ENCODE measurements at places on chromosomes 1 and 21. TPM values are rescaled to one million over a fixed set of nuclear protein-coding genes. Genes with fewer than 3 reads are reported as not detected.

DNA sequence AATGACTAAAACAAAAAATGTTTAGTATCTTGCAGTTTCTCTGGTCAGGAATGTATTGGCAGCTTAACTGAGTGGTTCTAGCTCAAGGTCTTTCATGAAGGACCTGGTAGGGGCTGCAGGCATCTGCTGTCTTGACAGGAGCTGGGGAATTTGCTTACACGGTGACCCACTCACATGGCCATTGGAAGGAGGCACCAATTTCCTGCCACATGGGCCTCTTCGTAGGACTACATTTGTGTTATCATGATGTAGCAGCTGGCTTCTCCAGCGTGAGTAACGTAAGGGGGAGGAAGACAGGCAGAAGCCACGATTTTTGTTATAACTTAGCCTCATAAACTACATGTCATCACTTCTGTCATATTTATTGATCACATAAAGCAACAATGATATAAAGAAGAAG is 376.3 kb downstream of the AMY1C start:
- H3K4me3 ChIP-seq = no peak overlapping the region
- H3K36me3 ChIP-seq = no peaks in the 10 kb centered on the region
- no peaks in the 10 kb centered on the region for H3K4me1 ChIP-seq
- H3K27me3 ChIP-seq = no peaks in the 10 kb centered on the region
- no peak overlapping the region for H3K27ac ChIP-seq

RAB25 gene
- total RNA-seq = 0.49 TPM

GRCh38 chr1:26044971-26045721 is 772 bp downstream of the SLC30A2 start:
- no peaks in the 10 kb centered on the region for H3K36me3 ChIP-seq
- no peak overlapping the region for H3K4me3 ChIP-seq
- peaks cover 2% of the 10 kb centered on the region for H3K4me1 ChIP-seq
- peaks cover 52% of the 10 kb centered on the region for H3K27me3 ChIP-seq
- DNase-seq = no peak

IQGAP3 gene
- 14.9 TPM for total RNA-seq

- H3K27me3 ChIP-seq = no peaks in the 10 kb centered on the region
- no peak overlapping the region for H3K27ac ChIP-seq
- peaks cover 16% of the 10 kb centered on the region for H3K4me1 ChIP-seq
- DNase-seq = no peak
- H3K4me3 ChIP-seq = no peak overlapping the region
These were observed 12.6 kb downstream of the LRRC8D start for GRCh38 chr1:89833183-89834082.

DNA sequence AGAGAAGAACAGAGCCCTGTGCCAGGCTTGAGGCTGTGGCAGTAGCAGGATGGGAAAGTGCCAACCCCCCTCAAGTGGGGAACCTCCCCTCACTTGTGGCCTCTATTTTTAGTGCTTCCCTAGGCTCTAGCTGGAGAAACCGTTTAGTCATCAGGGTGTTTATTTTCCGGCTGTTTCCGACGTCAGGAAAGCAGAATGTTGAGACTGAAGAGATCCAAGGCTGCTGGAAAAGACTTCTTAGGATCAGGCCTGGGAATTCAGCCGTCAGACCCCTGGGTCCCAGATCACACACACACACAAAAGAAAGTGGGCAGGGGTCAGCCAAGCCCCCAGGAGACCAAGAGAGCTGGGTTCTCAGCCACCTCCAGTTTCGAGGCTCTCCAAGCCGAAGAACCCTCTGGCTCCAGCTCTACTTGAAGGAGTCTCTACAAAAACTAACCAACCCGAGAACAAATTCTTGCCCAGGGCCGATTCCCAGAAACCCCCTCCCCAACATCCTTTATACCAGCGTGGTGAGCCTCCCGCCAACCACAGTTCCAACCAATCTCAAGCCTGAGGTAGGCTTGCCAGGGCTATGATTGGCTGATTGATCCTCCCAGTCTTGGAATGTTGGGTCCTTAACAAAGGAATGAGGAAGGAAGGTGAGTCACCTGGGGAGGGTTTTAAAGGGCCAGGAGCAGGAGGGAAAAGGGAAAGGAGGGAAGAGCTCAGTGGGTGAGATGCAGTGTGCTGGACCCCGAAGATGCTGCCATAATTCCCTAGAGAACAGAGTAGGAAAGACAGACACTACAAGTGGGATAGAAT is 2.5 kb upstream of the MEF2D start:
- peaks cover 68% of the 10 kb centered on the region for H3K4me1 ChIP-seq
- DNase-seq = no peak
- H3K4me3 ChIP-seq = no peak overlapping the region
- H3K27me3 ChIP-seq = no peaks in the 10 kb centered on the region

CCDC27 gene
- total RNA-seq = not detected

GRCh38 chr1:229091721-229092136 is 179.2 kb upstream of the RAB4A start:
- DNase-seq = no peak
- H3K4me3 ChIP-seq = no peak overlapping the region
- no peaks in the 10 kb centered on the region for H3K36me3 ChIP-seq
- peaks cover under 1% of the 10 kb centered on the region for H3K27me3 ChIP-seq
- no peak overlapping the region for H3K27ac ChIP-seq
- H3K4me1 ChIP-seq = peaks cover 7% of the 10 kb centered on the region

DNA sequence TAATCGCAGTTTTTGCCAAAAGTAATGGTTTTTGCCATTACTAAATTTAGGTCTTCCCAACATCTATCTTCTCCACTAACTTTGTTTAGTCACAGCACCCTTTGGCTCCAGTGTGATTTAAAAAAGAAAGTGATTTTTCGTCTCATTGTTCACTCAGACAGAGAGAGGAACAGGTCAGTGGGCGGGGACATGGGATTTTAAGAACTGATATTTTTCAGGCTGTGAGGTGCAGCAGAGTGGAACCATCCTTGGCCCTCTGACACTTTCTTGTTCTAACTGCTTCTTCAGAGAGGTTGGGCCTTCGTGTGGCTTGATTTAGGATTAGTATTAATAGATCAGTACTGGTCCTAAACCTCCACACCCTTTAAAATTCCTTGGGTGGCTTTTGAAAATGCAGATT is 38.8 kb downstream of the CASQ2 start:
- no peak overlapping the region for H3K27ac ChIP-seq
- no peak for DNase-seq
- H3K4me1 ChIP-seq = no peaks in the 10 kb centered on the region
- no peak overlapping the region for H3K4me3 ChIP-seq
- peaks cover 3% of the 10 kb centered on the region for H3K27me3 ChIP-seq

FCN3 gene
- not detected for total RNA-seq

RHOU gene
- total RNA-seq = 1.2 TPM

DNA sequence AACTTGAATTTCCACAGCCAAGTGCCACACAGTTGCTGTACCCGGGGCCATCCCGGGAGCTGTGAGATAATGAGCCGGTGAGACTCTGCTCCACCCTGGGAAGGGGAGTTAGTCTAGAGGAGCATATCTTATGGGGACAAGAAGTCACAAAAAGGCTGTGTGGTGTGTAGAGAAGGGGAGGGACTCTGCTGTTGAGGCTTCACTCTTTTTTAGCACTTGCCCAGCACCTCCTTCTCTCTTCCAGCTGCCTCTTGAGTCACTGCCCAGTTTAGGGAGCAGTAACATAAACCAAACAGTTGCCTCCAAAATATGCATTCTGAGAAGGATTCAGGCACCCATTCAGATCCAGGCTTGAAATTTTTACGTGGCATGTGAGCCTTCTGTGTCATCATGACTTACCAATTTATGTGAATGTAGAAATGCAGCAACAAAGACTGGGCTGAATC is 744 bp upstream of the WDR26 start:
- H3K4me1 ChIP-seq = peaks cover 49% of the 10 kb centered on the region
- no peaks in the 10 kb centered on the region for H3K27me3 ChIP-seq
- peak overlapping the region; percentile 96 for H3K4me3 ChIP-seq
- peaks cover 30% of the 10 kb centered on the region for H3K36me3 ChIP-seq
- peak; percentile 34 for DNase-seq

DNA sequence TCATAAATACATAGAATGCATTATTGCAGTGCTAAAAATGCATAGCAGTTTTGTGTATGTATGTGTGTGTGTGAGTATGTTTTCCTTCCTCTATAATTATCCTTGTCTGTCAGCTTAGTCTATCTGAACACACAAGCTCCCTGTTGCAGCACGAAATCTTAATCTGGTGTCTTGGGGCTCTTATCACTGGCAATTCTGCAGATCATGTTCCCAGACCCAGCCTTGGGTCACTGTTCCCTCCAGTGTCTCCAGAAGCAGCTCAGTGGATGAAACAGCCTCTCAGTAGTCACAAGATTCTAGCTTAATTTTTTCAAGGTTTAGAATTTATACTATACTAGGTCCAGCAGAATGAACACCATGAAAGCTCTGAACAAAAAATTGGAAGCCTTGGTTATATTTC is 777.9 kb downstream of the MRPL39 start:
- no peak overlapping the region for H3K4me3 ChIP-seq
- H3K36me3 ChIP-seq = no peaks in the 10 kb centered on the region
- H3K27ac ChIP-seq = no peak overlapping the region
- no peaks in the 10 kb centered on the region for H3K4me1 ChIP-seq
- DNase-seq = no peak

CEP170 gene
- 37.5 TPM for total RNA-seq

DNA sequence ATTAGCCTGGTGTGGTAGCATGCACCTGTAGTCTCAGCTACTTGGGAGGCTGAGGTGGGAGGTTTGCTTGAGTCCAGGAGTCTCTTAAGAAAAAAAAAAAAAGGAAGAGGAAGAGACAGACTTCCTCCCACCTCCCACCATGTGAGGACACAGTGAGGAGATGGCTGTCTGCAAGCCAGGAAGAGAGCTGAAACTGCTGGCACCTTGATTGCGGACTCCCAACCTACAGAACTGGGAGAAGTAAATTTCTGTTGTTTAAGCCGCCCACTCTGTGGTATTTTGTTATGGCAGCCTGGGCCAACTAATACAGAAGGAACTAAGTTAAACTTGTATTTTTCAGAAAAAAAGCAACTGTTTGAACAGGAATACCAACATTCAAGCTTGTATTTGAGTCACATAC is 21.7 kb downstream of the DOP1B start:
- peaks cover 4% of the 10 kb centered on the region for H3K36me3 ChIP-seq
- no peak overlapping the region for H3K27ac ChIP-seq
- H3K27me3 ChIP-seq = no peaks in the 10 kb centered on the region
- DNase-seq = no peak

CAMK1G gene
- not detected for total RNA-seq

BGLAP gene
- 2.5 TPM for total RNA-seq

AMPD1 gene
- total RNA-seq = not detected

GRCh38 chr1:26327956-26328362 is 10.2 kb downstream of the CD52 start:
- no peak overlapping the region for H3K4me3 ChIP-seq
- H3K4me1 ChIP-seq = peaks cover 6% of the 10 kb centered on the region
- DNase-seq = peak; percentile 23
- peaks cover 8% of the 10 kb centered on the region for H3K36me3 ChIP-seq
- no peak overlapping the region for H3K27ac ChIP-seq
- H3K27me3 ChIP-seq = no peaks in the 10 kb centered on the region

SLC16A4 gene
- total RNA-seq = 0.27 TPM

DNA sequence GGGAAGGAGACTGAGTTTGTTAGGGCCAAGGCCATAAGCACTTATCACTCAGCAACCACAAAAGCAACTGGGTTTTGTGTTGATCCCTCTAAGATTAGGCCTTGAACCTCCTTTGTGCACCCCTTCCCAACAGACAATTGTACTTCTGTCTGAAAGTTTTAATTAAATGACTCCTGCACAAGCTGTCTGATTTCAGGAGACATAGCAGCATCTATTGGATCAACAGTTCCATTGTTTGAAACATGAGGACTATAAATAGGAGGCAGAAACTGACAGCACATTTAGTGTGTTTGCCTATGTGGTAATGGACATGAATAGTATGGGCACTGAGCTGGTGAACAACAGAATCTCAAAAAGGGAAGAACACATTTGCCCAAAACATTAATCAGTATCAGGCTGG is 167.3 kb upstream of the KCNJ6 start:
- no peaks in the 10 kb centered on the region for H3K36me3 ChIP-seq
- H3K27me3 ChIP-seq = peaks cover 4% of the 10 kb centered on the region
- H3K4me1 ChIP-seq = no peaks in the 10 kb centered on the region
- H3K27ac ChIP-seq = no peak overlapping the region
- H3K4me3 ChIP-seq = no peak overlapping the region

Measured in activated CD8-positive, alpha-beta T cell treated with anti-CD3 and anti-CD28 coated beads for 36 hours (primary cell).